ENCODE measurements at places on chromosomes 7 and 10.
A peak's percentile ranks its signal among the peaks of the same experiment; 100 is the strongest.

DNA sequence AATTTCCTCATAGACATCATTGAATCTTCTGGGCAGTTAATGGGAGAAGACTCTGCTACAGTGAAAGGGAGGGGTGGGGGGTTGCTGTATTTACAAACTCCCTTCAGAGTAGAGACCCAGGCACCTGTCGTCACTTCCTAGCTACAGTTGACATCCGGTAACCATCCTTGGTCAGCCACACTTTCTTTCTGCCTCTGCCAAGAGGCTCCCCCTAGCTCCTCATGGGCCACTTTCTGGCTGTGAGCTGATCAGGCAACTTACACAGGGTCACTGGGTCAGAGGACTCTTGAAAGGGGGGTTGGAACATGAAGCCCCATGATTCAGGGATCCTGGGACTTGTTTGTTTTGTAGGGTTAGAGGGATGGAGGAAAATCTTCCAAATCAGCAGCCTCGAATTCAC is 1.2 kb downstream of the TECPR1 start:
- DNase-seq = no peak

- no peak for DNase-seq
Measured at GRCh38 chr7:120114626-120115025, 158.3 kb upstream of the KCND2 start.

DNA sequence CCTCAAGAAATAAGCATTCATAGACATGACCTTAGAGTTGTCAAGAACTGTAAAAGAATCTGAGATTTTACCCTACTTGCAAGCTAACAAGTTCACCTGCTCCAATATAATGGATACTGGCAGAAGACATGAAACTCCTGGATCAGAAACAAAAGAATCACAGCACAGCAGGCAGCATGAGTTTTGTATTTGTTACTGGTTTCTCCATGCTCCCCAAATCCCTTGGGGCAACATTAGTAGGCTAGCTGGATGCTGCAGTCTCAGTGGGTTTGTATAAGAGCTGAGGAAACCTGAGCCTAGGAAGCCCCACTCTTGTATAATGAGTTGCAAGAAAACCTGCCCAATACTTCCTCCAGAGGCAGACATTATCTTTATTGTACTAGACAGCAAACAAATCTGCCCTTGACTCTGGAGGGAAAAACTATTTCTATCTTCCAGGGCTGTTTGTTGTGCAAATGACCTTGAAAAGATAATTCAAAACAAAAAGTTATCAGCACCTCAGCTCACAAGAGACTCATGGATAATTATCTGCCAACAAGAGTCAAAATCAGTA is 64.8 kb downstream of the ABLIM1 start:
- peak; percentile 5 for DNase-seq

GRCh38 chr10:90075995-90076394 is 374.6 kb downstream of the KIF20B start:
- DNase-seq = no peak

- DNase-seq = peak; percentile 2
Measured at GRCh38 chr7:3753868-3754267, 452.8 kb downstream of the SDK1 start.

- no peak for DNase-seq
Measured at GRCh38 chr7:65746398-65746669, 126.5 kb upstream of the VKORC1L1 start.

- no peak for DNase-seq
Measured at GRCh38 chr7:30249316-30249715, 35.1 kb upstream of the ZNRF2 start.

DNA sequence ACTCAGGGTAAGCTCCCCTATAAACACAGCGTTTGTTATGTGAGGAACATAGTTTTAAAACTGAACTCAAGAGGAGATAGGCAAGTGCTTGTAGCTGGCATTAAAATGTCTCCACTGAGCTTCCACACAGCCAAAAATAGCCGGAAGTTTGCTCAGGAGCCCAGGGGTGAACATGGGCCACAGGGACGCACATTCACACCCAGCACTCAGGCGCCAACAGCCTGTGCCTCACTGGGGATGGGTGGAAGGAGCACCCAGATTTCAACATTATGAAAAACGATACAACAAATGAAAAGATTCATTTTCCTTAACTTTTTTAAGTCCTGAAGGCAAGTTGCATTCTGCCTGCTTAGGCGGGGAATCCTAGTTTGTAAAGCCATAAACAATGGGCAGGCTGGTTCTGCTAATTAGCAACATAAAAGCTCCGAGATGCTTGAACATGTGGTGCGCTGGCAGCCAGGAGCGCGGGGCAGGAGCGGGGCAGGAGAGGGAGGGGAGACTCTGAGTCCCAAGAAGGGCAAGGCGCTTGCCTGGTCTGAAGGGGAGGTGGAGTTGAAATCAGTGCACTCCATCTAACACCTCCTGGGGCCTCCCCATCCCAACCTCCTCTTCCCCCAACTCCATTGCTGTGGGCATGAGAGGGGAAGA is 235.9 kb downstream of the COBL start:
- DNase-seq = peak; percentile 63

GRCh38 chr7:86844608-86845007 is 200.9 kb downstream of the GRM3 start:
- DNase-seq = no peak

DNA sequence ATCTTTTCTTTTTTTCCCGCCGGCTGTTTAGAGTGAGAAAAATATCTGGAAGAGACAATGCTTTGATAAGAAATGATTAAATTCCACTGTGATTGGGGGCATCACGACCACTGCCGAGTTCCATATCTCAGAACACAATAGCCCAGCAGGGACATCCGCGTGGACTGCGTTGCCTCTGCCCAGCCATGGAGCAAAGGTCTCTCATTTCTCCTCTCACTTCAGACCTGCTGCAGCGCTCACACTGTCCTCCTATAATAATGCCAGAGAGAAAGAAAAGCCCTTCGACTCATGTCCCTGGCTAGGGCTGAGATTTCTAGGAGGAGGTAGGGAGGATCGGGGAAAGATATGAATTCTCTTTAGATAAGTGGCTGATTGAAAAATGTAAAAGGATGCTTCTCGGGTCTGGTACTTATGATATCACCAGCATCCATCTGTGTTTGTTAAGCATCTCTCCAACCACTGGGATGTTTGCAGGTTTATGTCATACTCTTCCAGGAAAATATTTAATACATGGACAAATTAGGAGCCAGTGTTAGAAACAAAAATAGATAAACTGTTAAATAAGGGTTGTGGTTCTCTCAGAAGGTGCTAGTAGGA is 472.9 kb upstream of the AKR1E2 start:
- DNase-seq = no peak

DNA sequence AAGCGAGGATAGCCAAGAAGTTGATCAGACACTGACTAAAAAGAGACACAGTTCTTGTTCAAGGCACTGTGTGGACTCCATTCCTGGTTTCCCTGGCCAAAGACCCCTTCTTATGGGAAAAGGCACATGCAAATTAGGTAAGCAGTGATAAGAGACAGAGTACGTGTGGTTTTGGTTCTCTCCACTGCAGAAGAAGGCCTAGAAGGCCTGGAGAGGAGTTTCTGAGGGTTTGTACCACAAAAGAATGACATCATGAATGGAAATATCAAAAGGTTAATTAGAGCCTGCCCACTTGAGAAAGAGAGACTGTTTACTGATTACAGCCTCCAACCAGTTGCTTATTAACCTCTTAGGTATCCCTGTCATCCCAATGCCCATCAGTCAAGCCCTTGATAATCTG is 137.5 kb downstream of the ZNF365 start:
- no peak for DNase-seq

GRCh38 chr7:26928703-26929347 is 64.4 kb upstream of the SKAP2 start:
- DNase-seq = no peak

DNA sequence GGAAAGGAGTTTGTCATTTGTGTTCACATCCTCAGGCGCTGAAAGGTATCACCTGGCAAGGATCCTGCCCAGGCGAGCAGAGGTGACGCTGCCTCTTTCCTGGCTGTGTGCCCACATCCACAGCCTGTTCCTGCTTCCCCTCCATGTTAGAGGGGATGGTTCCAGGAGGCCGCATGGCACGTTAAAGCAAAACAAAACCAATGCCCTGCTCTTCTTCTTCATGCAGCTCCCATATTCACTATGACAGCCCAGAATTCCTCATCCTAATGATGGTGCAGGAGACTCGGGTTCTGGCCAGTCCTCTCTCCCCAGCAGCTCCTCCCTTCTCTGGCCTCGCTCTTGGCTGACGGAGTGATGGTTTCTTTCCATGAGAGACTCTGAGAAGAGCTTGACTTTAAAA is 678.5 kb upstream of the ANKRD30A start:
- no peak for DNase-seq

DNA sequence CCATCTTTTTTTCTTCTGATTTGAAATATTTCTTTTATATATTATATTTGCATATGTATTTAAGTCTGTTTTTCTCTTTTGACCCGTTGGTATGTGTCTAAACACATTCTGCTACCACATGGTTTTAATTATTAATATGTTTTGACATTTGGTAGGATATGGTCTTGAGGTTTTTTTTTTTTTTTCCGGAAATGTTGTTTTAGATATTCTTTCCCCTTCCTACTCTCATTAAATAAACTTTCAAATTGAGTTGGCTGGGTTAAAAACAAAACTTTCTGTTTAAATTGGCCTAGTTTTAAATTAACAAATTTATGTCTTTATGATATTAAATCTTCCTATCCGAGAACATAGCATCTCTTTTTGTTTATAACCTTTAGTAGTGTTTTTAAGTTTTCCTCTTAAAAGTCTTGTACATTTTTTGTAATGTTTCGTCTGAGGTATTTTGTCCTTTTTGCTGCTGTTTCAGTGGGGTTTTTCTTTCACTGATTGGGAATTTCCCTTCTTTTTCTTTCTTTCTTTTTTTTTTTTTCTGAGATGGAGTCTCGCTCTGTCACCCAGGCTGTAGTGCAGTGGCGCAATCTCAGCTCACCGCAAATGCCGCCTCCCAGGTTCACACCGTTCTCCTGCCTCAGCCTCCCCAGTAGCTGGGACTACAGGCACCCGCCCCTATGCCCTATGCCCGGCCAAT is 25.4 kb downstream of the STAM start:
- DNase-seq = no peak

DNA sequence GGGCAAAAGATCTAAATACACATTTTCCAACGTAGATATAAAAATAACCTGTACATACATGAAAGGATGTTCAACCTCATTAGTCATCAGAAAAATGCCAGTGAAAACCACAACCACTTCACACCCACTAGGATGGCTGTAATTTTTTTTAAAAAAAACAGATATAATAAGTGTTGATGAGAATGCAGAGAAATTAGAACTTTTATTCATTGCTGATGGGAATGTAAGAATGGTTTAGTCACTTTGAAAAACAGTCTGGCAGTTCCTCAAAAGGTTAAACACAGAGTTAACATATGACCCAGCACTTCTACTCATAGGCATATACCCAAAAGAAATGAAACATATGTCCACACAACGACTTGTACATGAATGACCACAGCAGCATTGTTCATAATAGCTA is 32.3 kb upstream of the PRKCQ start:
- no peak for DNase-seq

DNA sequence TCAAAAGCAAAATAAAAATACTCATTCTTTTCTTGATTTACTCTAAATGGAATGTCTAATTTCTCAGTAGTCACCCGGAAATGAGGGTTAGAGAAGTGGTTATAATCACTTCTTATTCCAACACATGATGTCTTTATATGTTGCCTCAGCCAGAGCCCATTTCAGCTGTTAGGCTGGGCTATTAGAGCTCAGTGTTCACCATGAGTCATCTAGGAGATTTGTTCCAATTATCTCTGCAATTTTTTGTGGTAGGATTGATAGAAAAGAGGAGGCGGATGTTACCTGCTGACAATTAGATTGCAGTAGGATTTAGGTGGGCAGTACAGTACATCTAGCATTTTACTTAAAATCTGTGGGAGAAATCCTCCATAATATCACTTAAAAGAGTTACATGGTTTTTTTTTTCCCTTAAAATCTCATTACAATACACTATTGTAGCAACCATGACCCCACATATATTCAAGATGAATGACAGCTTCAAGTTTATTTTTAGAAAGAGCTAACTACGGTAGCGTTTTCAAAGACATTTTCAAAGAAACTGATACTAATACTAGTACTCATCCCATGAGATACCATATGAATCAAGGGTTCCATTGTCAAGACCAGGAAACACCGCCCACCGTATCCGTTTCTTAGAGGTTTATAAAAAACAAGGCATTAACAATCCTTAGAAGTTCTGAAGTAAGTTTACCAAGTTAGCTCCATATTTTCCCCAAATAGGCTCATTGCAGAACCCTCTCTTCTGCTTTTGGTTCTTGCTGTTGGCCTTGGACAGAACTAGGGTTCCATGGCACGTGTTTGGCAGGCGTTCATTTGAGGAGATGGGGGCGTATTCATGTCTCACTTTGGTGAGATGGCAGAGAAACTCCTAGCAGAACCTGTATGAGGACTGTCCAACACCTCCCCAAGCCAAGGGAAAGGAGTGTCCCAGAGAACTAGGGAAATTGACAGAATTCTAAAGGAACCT is 10.4 kb downstream of the CPA2 start:
- DNase-seq = no peak

- DNase-seq = no peak
Measured at GRCh38 chr10:26479766-26480492, 41.8 kb downstream of the APBB1IP start.

DNA sequence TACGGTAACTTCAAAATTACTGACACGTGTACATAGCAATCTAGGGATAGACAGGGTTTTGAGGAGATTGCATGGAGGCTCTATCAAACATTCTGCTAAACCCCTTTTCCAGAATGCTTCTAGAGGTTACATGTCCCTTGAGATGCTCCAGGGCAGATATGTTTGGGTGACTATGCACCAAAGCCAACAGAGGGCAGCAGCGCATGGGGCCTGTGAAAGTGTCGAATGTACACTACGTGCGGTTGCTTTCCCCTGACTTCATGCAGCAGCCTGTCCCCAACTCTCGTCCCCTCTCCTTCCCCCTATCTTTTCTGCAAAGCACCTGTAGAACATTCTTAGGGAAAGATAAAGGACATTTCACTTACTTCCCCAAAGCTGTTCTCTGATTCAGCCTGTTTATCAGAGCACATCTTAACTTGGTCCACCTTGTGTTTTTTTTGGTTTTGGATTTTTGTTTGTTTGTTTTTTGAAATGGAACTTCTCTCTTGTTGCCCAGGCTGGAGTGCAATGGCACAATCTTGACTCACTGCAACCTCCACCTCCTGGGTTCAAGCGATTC is 90.2 kb downstream of the UBE3C start:
- peak; percentile 18 for DNase-seq

DNA sequence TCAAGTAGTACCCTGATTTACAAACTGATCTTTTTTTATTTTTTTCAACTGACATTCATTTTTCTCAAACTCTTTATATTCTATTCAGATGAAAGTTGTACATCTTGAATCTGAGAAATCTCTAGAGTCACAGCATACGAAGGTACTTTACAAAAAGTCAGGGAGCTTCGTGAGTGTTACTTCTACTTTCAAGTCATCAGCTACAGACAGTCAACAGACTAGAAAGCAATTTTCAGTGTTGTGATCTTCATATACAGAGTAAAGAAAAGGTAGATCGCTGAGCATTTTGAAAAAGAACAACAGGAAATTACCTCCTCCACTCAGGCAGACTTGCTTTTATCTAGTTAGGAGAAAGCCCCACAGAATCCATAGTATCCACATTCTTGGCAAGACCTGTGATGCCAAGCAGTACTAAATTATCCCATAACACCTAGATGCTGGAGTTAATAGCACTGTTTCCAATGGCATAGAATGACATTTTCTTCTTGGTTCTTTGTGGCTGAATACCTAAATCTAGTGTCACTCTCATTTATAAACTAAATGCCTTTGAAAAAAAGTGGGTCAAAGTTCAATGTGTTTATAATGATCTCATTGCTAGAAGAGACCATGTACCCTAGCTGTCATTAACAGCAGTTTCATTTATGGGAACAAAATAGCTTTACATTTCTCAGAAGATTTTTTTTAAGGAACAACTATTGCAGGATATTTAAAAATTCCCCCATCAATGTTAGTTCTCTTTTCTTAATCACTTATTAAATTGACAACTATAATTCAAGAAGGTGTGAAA is 12.0 kb upstream of the ZNF800 start:
- DNase-seq = no peak

All from NCI-H524 (cell line).